ENCODE measurements at places on chromosomes 5 and 9.

DNA sequence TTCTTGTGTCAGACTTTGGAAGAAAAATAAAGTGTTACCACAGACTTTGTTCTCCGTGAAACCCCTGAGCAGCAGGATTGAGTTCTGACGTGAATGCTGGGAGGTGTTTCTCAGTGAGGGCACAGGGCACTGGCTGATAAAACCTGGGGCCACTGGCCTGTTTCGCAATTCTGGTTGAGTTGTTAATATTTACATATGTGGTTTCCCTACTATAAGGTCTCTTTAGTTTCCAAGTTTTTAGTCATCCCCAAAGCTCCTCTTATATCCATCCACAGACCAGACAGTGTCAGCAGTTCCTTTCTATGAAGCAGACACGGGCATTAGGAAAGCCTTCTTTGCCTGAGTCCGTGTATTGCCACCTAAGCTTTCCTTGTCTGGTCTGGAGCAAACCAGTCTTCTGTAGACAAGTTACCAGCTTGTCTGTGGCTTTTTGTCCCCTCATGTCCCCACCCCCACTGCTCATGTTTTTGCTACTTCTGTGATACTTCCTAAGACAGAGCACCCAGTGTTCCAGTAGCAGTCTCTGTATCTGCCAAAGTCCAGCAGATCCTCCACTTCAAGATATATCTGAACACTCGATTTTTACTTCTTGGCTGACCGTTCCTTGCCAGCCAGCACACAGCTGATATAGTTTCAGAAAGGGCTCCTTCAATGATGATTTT lies 42.0 kb downstream of the ACO1 start:
- DNase-seq: no peak

- no peak for DNase-seq
These were observed 41.6 kb downstream of the ADAMTS12 start for GRCh38 chr5:33850100-33850594.

DNA sequence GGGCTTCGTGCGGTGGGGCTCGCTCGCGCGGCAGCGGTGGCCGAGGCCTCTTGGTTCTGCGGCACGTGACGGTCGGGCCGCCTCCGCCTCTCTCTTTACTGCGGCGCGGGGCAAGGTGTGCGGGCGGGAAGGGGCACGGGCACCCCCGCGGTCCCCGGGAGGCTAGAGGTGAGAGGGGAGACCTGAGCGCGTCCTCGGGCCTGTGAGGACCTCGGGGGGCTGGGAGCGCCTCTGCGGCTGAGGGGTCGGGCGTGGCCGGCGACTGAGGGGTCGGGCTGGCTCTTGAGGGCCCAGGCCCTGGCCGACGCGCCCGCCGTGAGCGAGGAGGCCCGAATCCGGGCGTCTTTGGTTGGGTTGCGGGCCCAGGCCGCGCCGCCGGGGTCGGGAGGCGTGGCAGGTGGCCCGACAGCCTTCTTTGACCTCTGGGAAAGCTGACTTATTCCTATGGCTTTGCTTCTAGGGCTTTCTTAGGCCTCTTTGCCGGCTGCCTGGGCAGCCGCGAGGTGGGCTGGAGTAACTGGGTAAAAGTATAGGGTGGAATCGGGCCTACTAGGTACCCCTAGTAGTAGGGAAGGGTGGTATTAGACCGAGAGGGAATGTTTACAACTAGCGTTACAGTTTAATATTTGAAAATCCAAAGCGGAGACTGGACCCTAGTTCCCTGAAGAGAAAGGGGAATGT lies at the start of gene CANX:
Gene CANX, plus strand, starts transcription at position 33 of the 681 bp plus-strand sequence. CDS start 6,715 bp downstream, outside the sequence.
- no peak for DNase-seq

GRCh38 chr9:14935106-14935751 lies 25.0 kb upstream of the FREM1 start:
- no peak for DNase-seq

GRCh38 chr9:131651160-131651559 lies 88.7 kb downstream of the RAPGEF1 start:
- no peak for DNase-seq

GRCh38 chr5:62587737-62588136 lies 9.1 kb downstream of the LRRC70 start:
- no peak for DNase-seq

- no peak for DNase-seq
These were observed 937 bp upstream of the HMGCR start for GRCh38 chr5:75335952-75336614.

- no peak for DNase-seq
These were observed 10.6 kb downstream of the EGFL7 start for GRCh38 chr9:136673088-136673974.

- no peak for DNase-seq
These were observed 106.7 kb downstream of the OXCT1 start for GRCh38 chr5:41763574-41763973.
